ENCODE measurements at places on chromosomes 13 and 19. TPM values are rescaled to one million over a fixed set of nuclear protein-coding genes. Genes with fewer than 3 reads are reported as not detected.

ZNF730 gene
- total RNA-seq: not detected

FGF22 gene
- 0.95 TPM for total RNA-seq

SIGLEC12 gene
- not detected for total RNA-seq

CD79A gene
- total RNA-seq: 1.0 TPM

AZU1 gene
- total RNA-seq: not detected

ZNF208 gene
- not detected for total RNA-seq

CTXN1 gene
- 24.5 TPM for total RNA-seq

PDX1 gene
- total RNA-seq: 0.12 TPM

ZNF229 gene
- 2.5 TPM for total RNA-seq

ZNF471 gene
- total RNA-seq: not detected

MUC16 gene
- total RNA-seq: 0.06 TPM
